Stimulated activated CD4-positive, alpha-beta T cell treated with anti-CD3 and anti-CD28 coated beads, Interleukin-1b, Interleukin-23, amount 100 ng/mL, for 48 hours (primary cell): ENCODE measurements at places on chromosomes 11 and 22.

GRCh38 chr11:40924915-40925314 is 534.5 kb downstream of the LRRC4C start:
- DNase-seq, result no peak

- DNase-seq, result no peak
Measured at GRCh38 chr11:95892892-95893570, 30.9 kb downstream of the MTMR2 start.

GRCh38 chr11:19557720-19558140 is 154.9 kb upstream of the NAV2 start:
- DNase-seq, result peak; percentile 60

GRCh38 chr11:71139516-71140205 is 112.7 kb downstream of the SHANK2 start:
- no peak for DNase-seq

GRCh38 chr11:69599502-69599901 is 41.5 kb upstream of the CCND1 start:
- no peak for DNase-seq

DNA sequence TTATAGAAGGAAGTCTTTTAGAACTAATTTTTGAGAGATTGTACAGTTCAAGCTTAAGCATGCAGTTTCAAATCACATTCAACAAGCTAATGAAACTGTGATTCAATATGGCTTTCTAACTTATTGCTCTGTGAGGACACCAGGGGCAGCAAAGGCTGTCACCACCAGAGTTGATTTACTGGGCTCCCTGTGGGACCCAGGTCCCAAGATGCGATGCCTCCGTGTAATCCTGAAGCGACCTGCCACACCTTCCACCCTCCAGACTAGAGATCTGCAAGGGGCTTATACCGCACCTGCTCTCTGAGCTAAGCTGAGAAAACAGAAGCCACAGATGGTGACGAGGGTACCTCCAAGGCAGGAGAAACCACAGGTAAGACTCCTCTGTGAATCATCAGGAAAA is 918 bp upstream of the OR51Q1 start:
- no peak for DNase-seq

GRCh38 chr11:4665424-4665823 is 21.6 kb downstream of the OR51E1 start:
- DNase-seq, result no peak

GRCh38 chr22:48670731-48671130 is 1156.9 kb downstream of the BRD1 start:
- DNase-seq, result no peak

DNA sequence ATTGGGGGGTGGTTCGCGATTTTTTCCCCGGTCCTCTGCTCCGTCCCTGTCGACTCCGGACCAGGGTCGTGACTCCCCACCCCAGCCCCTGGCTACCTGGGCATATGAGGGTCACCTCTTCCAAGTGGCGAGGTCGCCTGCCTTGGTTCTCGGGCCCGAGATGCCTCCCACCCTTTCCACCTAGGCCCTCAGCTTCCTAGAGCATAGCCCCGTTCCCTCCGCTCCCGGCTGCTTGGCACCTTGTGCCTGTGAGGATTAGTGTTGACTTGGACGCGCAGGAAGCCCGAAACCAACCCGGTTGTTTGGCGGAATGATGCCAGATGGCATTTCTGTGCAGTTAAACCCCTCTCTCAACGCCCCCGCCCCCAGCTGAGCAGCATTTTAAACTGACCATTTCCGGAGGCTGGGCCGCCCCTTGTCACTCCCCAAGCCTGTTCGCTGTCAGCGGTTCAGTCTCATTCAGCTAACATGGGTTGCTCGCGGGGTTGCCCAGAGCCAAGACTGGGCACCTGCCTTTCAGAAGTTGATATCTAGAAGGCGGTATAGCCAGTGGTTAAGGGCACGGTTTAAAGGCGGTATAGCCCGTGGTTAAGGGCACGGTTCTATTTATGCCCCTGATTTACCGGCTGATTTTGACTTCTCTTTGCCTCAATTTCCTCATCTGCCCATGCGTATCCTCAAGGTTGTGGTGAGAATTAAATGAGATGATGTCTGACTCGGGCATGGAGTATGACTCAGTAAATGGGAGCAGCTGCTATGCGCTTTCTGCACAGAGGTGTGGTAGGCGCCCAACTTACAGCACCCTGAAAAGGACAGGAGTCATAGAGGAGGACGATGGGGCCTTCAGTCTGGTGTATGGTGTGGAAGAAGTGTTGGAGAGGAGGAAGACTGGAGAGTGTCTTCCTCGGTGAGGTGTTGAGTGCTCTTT is 639 bp downstream of the INCENP start:
- peak; percentile 51 for DNase-seq

GRCh38 chr11:45593992-45594391 is 71.4 kb downstream of the CHST1 start:
- DNase-seq, result no peak

GRCh38 chr22:48795664-48796063 is 1032.0 kb downstream of the BRD1 start:
- DNase-seq, result no peak

GRCh38 chr11:115724666-115725065 is 220.5 kb upstream of the CADM1 start:
- no peak for DNase-seq

GRCh38 chr11:66920978-66921784 is 37.0 kb downstream of the PC start:
- no peak for DNase-seq

DNA sequence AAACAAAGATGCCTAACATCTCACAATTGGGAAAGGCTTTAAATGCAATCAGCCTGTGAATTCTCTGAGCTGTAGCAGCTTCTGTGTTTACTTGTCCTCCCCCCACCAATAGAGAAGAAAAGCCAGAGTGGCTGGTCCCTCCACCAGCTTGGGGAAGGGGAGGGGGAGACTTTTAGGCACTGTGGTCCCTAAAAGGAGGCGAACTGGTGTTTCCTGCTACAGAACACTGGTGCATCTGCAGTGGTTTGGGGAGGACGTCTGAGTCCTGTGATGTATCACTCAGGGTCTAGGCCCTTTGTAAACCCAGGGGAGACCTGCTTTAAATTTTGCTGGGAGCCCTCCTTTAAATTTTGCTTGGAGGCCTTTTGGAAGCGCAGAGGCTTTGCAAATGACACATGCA is 16.9 kb downstream of the TNRC6B start:
- DNase-seq, result no peak

GRCh38 chr11:67033661-67034166 is 10.8 kb downstream of the SYT12 start:
- DNase-seq, result no peak

DNA sequence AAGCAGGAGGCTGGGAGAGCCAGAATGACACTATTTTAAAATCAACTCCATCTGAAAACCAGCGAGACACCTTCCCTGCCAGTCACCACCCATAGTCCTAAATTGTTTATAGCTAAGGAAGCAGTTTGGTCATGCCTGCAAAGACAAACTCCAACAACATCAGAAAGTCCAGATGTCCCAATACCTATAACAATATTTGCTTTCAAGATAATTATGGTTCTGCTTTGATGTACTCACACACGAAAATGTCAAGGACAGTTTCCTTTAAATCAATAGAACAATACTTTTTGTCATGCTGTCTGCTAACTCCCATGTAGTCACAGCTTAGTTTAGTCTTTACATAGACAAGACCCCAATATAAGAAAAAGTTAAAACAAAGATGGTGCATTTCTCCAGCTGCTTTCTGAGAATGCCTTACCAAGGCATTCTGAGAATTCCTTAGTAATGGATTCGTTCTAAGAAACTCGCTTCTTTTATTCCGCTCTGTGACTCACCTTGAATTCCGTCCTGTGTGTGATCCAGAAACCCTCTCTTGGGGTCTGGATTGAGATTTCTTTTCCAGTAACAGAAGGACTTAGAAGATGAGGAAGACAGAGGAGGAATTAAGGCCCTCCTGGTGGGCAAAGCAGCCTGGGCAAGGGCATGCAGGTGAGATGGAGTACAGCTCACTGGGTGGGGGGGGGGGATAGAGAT is 9.6 kb upstream of the SCGB2A2 start:
- no peak for DNase-seq

DNA sequence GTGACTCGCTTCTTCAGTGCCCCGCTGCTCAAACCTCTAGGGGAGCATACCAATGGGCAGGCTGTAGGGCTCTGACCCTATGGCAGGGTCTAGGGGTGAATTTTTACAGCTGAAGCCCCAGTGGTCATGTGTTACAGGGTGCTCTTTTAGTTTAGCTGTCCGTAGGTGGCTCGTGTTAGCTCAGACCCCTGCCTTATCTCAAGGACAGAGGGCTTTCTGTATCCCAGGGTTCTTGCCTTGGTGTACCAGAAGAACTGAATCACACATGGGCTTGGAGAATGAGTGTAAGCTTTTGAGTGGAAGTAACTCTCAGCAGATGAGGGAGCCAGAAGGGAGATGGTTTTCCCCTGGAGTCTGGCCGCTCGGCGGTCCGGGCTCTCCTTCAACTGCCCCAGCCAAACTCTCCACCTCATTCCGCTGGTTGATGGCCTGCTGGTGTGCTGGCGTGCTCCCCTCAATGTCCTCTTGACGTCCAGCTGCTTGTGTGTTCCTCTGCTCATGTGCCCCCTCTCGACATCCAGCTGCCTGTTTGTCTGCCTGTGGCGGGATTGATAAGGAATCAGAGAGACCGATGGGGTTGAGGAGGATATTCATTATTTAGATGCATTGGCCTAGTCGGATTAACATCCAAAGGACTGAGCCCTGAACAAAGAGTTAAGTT is 37.5 kb downstream of the BIRC2 start:
- DNase-seq, result no peak

DNA sequence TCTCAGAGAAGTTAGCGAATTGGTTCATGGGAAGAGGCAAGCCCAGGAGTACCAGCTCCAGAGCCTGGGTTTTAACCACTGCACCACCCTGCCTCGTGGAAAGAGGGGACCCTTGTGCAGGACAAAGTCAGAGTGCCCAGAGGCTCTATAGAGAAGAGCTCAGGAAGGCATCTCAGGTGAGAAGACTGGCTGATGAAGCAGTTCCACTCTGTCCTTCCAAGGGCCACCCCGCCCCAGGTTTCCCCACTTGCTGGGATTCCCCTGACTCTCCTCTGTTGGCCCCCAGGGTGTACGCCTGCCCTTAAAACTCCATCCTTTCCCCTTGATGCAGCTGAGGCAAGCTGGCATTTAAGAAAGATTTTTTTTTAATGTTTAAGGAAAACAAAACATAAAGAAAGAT is 265.8 kb downstream of the BUD13 start:
- no peak for DNase-seq

- no peak for DNase-seq
Measured at GRCh38 chr22:23409976-23410375, 170.1 kb downstream of the IGLL1 start.

DNA sequence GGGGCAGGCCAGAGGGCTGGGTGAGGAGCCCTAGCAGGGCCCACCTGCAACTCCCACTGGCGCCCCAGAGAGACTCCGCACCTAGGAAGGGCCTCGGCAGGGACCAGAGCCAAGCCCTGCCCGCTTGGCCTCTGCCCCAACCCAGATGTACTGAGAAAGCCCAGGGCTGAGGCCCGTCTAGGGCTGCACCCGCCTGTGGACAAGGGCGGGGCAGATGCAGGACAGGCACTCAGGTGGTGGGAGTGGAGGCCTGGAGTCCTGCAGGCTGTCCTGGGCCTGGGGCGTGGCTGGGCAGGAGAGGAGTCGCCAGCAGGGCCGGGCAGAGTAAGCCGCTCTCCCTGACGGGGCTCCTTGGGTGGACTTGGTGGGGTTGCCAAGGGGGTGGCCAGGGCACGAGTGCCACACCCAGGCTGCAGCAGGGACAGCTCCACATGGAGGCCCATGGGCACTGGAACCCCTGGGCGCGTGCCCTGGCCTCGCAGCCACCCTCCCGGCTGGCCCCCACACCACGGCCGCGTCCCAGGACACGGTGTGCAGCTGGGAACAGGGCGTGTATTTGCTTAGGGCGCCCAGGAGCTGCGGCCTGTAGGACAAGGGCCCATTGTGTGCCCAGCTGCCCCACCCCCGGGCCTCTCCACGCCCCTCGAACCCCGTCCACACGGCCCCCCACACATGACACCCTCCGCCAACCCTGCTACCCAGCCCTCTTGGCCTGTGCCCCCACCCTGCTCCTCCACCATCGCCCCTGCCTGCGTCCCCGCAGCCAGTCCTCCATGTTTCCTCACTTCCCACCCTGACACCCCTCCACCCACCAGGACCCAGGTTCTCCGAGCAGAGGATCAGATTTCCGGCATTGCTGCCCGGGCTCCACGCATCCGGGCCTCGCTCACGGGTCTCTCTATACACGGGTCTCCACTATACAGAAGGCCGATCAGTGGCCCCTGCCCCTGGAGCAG is 11.3 kb upstream of the PIM3 start:
- no peak for DNase-seq

DNA sequence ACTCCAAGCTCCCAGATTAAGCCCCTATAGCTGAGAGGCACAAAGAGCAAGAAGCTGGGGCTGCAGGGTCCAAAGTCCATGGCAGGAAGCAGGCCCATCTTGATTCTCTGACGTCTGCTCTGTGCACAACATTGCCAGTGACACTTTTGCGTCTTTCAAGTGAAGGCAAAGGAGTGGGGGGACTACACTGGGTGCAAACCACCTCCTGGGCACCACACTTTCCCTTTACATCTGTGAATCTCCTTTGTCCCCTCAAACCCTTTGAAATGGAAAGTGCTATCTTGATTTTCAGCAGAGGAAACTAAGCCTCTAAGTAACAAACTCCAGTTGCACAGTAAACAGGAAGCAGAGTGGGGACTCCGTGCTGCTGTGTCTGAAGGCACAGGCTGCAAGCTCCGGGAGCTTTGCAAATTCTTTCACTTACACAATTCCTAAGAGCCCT is 428.0 kb downstream of the LARGE1 start:
- no peak for DNase-seq

DNA sequence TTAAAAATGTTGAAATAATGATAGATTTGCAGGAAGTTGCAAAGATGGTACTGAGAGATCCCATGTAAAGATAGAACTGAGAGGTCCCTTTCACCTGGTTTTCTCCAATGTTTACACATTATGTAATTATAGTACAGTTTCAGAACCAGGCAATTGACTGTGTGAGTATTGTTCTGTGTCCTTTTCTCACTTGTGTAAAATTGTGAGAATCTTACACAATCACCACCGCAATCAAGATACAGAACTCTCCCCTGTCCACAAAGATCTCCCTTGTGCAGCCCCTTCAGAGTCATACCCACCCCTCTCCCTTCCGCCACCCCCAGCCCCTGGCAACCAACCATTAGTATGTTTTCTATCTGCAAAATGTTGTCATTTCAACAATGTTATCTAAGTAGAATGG is 119.8 kb upstream of the NAV2 start:
- DNase-seq, result no peak

GRCh38 chr11:10208131-10208575 is 85.9 kb downstream of the SBF2 start:
- no peak for DNase-seq

GRCh38 chr11:2541881-2542361 is 97.1 kb downstream of the KCNQ1 start:
- no peak for DNase-seq

DNA sequence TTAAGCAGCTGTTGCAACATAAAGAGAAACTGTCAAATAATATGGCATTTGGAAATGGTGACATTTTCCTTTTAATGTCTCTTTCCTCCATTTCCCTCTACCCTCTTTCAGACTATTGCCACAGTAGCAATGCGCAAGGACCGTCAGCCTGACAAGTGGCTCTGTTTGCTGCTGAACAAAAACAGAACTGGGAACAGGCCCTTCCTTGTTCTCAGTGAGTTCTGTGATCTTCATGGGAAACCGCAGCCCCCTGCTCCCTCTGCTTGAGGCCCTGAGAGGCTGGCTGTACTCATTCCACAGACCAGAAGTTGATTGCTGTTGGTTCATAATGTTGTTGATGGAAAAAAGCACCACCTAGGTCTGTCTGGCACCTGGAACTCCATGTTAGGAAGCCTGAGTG is 559.7 kb downstream of the OPCML start:
- DNase-seq, result no peak
